ENCODE measurements at places on chromosomes 5 and 9.

DNA sequence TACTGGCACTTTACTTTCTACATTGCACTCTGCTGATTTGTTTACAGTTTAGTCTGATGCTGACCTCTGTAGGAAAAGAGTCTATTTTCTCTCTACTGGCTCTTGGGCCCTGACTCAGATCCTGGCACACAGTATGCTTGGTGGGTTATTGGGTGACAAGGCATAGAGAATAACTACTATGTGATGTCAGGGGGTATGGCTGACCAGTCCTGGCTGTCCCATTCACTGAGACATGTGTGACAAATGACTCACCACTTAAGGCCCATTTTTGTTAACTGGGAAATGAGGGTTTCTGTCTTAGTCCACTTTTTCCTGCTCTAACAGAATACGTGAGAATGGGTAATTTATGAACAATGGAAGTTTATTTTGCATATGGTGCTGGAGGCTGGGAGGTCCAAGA, 66.4 kb downstream of the DAPK1 start:
- DNase-seq: no peak

DNA sequence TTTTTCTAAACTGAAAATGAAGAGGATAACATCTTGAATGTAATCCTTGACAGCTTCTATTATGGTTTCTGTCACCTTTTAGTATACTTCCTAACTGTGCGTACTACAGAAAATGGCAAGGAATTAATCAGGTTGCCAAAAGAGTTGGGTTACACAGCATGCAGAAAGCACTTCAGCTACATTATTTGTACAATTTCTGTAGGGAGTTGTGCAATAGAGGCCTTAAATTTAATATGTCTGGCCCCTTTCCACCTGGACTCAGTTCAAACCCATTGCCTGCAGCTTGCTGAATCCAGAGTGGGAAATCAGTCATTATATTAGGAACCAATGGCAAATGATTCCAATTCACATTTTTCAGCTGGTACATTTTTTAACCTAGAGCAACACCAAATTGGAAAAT, 549.7 kb downstream of the CSNK1G3 start:
- DNase-seq: no peak

DNA sequence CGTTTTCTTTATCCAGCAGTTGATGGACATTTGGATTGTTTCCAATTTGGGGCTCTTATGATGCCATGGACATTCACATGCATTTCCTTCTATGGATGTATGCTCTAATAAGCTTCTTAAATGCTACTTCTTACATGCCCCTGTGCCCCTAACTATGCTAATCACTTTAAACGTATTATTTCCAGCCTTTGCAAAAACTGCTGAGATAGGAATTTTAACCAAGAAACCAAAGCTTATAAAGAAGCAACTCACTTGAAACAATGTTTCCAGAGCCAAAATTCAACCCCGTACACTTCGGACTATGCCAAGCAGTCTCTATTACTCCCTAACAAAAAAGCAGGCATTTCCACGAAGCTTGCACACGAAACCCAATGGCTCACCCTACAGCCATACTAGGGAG, 545.6 kb upstream of the WWC1 start:
- no peak for DNase-seq

DNA sequence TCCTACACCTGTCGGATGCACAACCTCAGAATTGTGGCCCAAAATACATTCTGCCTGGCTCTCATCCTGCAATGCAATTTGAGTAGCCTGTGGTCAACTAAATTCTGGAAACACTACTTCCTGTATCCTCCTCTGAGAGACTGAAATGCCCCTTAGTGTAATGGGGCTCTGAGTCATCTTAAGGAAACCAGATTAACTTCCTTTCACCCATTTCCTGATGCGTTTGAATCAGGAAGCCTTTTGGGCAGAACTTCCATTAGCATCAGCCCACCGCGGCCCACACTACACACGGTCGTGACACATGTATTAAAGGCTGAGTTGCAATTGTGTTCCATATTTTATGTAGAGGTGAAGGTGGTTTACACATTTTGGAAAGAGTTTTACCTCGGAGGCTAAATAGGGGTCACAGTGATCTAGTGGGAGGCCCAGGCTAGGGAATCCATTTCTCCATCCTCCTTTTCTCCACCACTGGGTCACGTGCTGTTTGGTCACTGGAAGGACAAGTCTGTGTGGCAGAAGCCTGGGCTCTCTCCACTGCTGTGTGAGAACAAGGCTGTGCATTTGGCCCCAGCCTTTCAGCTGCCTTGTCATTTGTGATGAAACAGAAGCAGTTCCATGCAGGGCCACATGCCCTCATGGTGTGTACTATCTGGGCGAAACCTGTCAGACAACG, 55.9 kb downstream of the DAP start:
- no peak for DNase-seq

- no peak for DNase-seq
Measured at GRCh38 chr5:76289692-76290091, 113.4 kb upstream of the IQGAP2 start.

DNA sequence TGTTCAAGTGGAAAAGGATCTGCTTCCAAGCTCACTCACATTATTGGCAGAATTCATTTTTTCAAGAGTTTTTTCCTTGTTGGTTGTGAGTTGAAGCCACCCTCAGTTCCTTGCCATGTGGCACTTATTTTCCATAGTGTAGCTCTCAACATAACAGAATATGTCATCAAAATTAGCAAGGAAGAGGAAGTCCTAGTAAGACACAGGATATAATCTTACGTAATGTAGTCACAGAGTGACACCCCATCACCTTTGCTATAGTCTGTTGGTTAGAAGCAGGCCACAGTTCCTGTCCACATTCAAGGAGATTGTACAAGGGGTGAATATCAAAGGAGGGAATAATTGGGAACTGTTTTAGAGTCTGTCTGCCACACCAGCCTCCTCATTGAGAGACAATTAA, 15.7 kb downstream of the IRGM start:
- no peak for DNase-seq

GRCh38 chr5:112923148-112923917, 1.3 kb upstream of the REEP5 start:
- no peak for DNase-seq

DNA sequence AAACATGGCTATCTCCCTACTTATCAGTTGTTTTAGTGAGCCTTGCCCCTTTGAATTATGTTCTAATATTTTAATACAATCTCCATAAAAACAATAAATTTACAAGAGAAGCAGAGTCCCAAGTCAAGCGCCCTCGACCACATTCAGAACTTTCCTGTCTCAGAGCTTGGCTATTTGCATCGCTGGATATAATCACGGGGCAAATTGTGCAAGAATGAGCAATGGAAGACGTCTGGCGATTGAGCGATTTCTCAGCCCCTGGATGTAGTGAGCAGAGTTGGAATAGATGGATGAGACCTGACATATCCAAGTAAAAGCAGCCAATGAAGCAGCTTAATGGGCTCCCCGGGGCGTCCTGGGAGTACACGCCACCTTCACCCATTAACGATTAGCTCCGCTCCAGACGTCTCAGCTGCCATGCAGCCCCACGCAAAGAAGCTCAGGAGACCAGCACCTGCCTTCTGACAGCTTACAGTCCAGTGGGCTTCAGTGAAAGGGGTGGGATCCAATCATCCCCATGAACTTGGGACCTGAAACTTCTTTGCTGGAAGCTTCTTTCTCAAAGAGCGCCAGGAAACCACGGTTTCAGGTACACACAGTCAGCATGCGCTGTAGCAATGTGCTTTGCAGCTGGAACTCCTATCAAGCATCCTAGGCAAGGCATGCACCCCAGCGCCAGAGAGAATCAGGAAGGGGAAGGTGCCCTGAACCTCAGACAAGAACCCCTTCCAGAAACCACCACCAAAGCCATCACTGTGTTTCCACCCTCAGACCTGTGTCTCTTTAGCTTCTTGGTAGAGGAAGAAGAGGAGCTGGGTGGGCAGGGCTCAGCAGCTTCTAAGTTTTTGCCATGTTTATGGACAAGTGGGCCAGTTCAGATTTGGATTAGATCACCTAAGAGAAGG, 92.0 kb upstream of the IRX4 start:
- no peak for DNase-seq

- DNase-seq: no peak
Measured at GRCh38 chr5:333945-334344, 12.4 kb downstream of the AHRR start.

DNA sequence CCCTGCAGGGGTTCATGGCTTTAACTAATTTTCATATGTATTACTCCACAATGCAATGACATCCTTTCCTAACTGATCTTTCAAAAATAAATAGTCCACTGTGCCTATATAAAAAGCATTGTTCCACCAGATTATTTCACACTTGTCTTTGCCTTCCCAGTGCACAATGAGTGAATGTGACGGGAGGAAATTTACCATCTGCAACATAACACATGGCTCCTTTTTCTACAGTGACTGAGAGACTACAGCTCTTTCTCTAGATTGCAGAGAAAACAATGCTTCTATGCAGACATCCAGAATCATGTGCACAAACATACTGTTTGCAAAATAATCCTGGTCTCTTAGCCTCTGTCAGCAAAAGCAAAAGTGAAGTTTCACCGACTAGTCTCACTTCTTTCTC, 483.7 kb upstream of the PIK3R1 start:
- DNase-seq: no peak

DNA sequence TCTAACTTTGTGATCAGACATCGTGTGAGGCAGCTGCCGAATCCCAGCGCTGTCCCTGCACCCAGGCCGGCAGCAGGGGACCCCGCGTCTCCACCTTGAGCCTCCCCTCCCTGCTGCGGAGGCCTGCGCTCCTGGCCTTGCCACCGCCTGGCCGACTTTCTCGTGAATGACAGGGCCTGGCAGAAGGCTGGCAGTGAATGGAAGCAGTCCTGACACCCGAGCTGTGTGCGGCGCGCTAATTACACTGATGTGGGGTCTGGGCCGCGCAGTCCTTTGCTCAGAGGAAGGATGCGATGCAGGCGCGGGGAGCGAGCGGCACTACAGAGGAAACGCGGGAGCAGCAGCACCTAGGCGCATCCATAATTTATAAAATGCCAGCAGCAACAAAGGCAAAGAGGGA, 40.3 kb downstream of the POU4F3 start:
- no peak for DNase-seq

DNA sequence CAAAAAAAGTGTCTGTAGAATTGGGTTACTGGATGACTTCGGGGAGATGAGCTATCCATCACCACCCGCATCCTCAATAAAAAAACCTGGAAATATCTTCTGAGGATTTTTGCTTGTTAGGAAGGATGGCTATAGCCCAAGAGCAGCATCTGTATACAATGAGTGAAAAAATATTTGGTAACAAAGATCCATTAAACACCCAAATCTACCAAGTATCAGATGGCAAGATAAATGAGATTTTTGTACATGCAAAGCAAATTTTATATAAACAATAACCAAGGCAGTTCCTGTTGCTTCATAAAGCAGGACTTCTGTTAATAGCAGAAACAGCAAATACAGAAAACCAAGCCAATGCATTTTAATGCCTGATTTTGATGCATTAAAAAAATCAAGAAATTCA, 166.6 kb downstream of the SLC28A3 start:
- DNase-seq: no peak
